Right cardiac atrium (tissue), 5 donors: ENCODE measurements at places on chromosomes 12 and 14. TPM values are rescaled to one million over a fixed set of nuclear protein-coding genes. Genes with fewer than 3 reads are reported as not detected.

- DNase-seq: no peak
Measured at GRCh38 chr12:57488402-57489156, 711 bp downstream of the MARS1 start.

GALNT6 gene
- 0.25 TPM for polyA plus RNA-seq

GRCh38 chr14:96145116-96145864, 59.3 kb upstream of the BDKRB2 start:
- DNase-seq: no peak

ABCB9 gene
- 5.2 TPM for polyA plus RNA-seq

DNA sequence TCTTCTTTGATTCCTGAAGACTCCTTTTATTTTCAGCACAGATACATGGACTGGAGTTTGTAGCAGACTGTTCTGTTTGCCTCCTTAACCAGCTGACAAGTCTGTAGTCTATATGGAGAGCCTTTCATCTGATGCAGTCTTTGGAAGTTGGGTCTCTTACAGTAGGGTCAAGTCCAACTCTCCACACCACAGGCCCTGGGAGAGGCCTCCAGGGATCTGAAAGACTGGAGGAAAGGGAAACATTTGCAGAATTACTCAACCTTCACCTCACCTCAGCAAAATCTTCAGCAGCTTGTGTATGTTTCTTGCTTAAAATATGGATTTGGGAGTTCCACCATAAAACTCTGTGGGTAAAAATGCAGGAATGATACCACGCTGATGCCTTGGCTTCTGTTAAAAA, 188.4 kb downstream of the MSRB3 start:
- no peak for DNase-seq

DNA sequence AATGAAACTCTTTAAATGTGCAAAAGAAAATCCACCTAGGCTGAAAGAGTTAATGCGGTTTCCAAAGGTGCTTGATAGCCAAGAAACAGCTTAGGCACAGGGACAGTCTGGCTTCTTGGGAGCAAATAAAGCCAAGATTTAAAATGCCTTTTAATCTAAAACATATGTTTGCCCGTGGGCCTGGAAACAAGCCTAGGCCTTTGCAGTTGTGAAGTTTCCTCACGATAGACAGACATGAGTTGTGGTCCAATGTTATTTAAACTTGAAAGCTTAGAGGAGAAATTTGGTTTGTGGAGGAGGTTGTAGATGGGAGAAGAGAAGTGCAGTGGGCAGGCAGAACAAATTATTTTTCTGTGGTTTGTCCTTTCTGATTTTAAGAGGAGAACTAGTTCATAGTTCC, 29.8 kb downstream of the PROX2 start:
- DNase-seq: no peak

DNA sequence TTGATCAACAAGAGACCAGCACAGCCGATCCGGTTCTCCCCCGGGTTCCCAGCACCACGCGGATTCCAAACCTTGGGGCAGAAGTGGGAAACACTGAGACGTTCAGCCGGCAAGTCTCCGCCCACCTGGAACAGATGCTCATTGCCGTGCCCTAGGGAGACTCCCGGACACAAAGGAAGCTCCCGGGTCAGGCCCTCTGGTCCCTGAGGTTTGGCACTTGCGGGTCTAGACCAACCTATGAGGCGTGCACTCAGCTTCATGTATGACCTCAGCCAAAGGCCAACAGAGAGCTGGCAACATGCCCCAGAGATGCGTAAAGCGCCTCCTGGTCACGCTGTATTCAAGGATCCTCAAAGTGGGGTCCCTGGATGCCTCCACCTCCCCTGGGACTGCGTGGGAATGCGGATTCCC, 2.5 kb downstream of the RIMBP2 start:
- no peak for DNase-seq

POTEM gene
- not detected for polyA plus RNA-seq

DNA sequence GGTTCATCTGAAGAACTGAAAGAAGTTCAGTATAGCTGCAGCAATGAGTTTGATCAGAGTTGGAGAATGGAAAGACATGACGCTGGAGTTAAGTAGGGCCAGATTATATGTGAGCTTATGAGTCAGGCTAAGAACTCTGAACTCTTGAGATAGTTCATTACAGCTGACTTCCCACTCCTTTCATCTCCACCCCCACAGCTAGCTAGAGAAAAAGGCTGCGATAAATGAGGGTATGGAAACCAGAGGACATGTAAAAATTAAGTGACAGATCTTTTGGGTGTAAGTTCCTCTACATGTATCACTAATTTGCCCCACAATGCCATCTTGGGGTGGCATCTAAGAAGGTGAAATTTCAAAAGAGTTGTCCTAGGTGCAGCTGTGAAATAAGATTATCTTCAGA, 28.6 kb downstream of the PYM1 start:
- no peak for DNase-seq

GRCh38 chr14:55298500-55298822, 27.2 kb downstream of the FBXO34 start:
- DNase-seq: no peak

- DNase-seq: peak; percentile 64
Measured at GRCh38 chr14:68539241-68539737, 253.6 kb downstream of the ZFP36L1 start.

- peak; percentile 41 for DNase-seq
Measured at GRCh38 chr12:122870163-122870842, 25.6 kb downstream of the VPS37B start.

- no peak for DNase-seq
Measured at GRCh38 chr14:37985826-37986470, 221.8 kb upstream of the SSTR1 start.

IFNG-AS1 gene
- 0.79 TPM for polyA plus RNA-seq

DLK1 gene
- polyA plus RNA-seq: 0.07 TPM

GRCh38 chr14:89344920-89345254, 72.1 kb downstream of the FOXN3 start:
- DNase-seq: no peak
